ENCODE measurements at places on chromosomes 4 and X. TPM values are rescaled to one million over a fixed set of nuclear protein-coding genes. Genes with fewer than 3 reads are reported as not detected.

DNA sequence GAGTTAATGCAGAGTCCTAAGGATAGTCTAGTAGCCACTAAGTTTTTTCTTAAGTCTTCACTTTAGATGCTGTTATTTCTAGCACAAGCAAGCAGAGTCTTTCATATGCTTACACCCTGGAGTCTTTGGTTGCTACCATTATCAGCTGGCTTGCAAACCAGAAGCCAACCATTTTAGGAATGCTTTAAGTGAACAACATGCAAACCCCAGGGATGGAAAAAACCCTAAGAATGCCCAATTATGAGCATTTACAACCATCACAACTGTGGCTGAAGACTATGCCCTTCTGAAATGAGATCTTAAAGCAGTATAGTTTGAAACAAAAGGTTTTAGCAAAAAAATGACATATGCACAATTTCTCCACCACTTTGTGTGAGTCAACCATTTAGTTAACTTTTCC is 6.6 kb downstream of the MID1IP1 start:
- DNase-seq, result no peak

Gene HMX1
- total RNA-seq, result 0.19 TPM

GRCh38 chr4:41384992-41385391 is 128.3 kb downstream of the UCHL1 start:
- DNase-seq, result peak; percentile 87

Gene STOX2
- total RNA-seq, result 6.9 TPM

GRCh38 chr4:52198294-52198693 is 147.2 kb downstream of the SPATA18 start:
- no peak for DNase-seq

Gene C4orf50
- total RNA-seq, result not detected

Gene ADGRG4
- total RNA-seq, result 1.2 TPM

Gene BDH2
- total RNA-seq, result 40.1 TPM

Gene FGF2
- total RNA-seq, result 27.5 TPM

Gene ADRA2C
- 56.4 TPM for total RNA-seq

Gene MFAP3L
- 5.7 TPM for total RNA-seq

DNA sequence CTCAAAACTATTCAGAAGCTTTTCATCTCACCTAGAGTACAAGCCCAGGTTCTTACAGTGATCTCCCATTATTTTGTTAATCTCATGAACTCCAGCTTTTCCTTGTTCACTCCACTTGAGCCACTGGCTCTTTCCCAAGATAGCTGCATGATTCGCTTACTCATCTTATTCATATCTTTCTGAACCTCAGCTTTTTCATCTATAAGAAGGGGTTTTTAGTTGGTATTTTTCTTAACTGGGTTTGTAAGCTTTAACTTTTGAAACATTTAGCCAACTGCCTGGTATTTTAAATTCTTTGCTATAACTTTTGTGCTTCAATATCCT is 24.0 kb downstream of the GIMD1 start:
- DNase-seq, result no peak

Gene ATP1B4
- total RNA-seq, result not detected

DNA sequence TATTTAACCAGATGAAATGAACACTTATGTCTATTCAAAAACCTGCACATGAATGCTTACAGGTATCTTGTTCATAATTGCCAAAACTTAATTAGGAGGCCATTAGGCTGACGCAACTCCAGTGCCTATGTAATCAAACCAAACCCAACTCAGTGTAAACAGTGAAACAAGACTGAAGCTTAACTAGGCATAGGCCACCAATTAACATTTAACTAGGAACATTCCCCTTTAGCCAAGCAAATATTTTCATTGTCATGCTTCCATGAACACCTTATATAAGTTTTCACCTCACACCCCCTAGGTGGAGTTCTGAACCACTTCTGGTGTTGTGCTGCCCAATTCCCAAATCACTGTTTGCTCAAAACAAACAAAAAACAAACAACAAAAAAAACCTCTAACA is 686.0 kb downstream of the STPG2 start:
- DNase-seq, result no peak

- DNase-seq, result no peak
Observed at GRCh38 chr4:134276476-134276875, 74.9 kb upstream of the PABPC4L start.

DNA sequence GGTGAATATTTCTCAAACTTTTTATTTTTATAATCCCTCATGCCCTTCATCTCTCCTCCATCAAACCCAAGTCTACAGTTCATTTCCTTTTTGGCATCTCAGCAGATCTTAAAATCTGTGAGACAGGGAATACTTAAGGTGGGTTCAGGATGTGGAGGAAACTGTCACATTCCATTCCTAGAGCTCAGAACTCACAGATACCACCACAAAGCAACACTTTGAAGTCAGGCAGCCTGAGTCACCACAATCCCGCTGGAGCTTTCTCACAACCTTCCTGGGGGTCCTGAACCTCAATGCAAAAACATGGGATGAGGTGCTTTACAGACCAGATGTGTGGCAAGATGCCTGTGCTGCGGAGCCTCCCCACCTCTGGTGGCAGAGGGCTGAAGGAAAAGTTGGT is 63.2 kb downstream of the HHIP start:
- no peak for DNase-seq

DNA sequence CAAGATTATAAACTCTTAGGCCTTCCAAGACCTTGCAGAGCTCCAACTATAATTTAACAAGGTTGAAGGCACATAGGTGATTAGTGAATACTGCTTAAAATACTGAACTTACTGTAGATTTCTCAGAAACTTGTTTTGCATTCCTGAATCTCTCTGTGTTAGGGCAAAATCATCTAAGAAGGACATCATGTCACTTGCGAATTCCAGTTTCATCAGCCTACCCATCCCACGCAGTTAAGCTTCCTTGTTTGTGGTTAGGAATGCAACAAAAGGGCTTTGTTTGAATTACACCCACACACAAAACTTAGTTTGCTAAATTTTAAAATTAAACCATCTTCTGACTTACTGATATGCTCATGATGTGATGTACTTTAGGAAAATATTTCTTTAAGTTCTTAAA is 174.0 kb downstream of the SOWAHB start:
- DNase-seq, result no peak

Gene OTUD5
- 36.9 TPM for total RNA-seq

Gene BEX1
- 0.83 TPM for total RNA-seq

DNA sequence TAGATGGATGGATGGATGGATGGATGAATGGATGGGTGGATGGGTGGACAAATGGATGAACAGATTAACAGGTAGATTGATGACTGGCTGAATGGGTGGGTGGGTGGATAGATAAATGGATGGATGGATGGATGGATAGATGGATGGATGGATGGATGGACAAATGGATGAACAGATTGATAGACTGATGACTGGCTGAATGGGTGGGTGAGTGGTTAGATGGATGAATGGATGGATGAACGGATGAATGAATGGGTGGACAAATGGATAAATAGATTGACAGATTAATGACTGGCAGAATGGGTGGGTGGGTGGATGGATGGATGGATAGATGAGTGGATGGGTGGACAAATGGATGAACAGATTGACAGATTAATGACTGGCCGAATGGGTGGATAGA is 13.6 kb upstream of the AKAP17A start:
- no peak for DNase-seq

DNA sequence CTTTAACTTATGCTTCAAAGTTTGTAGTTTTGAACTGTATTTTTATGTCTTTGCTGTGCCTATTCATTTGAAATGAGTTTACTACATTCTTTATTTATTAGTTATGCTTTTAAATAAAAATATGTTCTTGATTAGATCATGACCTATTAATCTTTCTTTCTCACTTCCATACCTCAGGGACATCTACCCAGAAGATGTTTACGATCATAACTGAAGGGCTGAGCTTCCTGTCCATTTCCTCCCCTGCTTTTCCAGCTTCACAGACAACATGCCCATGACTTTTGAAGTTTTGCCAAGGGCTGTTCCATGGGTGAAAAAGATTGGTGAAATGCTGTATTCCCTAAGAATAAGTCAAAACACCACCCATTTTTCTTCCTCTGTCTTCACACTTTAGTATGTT is 99.7 kb upstream of the DDIT4L start:
- no peak for DNase-seq

Data from posterior vena cava (tissue), 2 donors.